ENCODE measurements at places on chromosomes 16 and 17. TPM values are rescaled to one million over a fixed set of nuclear protein-coding genes. Genes with fewer than 3 reads are reported as not detected.

AATF gene
- total RNA-seq = 36.0 TPM

SLFN12L gene
- total RNA-seq = not detected

C16orf89 gene
- total RNA-seq = 0.29 TPM

CNTNAP1 gene
- 32.8 TPM for total RNA-seq

SEPTIN12 gene
- total RNA-seq = not detected

KRT31 gene
- not detected for total RNA-seq

PLCG2 gene
- 0.18 TPM for total RNA-seq

CBLN1 gene
- not detected for total RNA-seq

SLC13A2 gene
- total RNA-seq = not detected

HOXB6 gene
- 11.0 TPM for total RNA-seq

MRPL45 gene
- 37.8 TPM for total RNA-seq

EFCAB13 gene
- total RNA-seq = 0.89 TPM

KRTAP4-5 gene
- total RNA-seq = not detected

PRRT2 gene
- not detected for total RNA-seq

TMEM204 gene
- total RNA-seq = 39.8 TPM

KCNH4 gene
- not detected for total RNA-seq

CCL4L2 gene
- total RNA-seq = not detected

THAP11 gene
- 23.6 TPM for total RNA-seq

NPIPB4 gene
- 3.7 TPM for total RNA-seq

MAP2K6 gene
- 0.89 TPM for total RNA-seq

SLFN13 gene
- total RNA-seq = 0.86 TPM

ZNF287 gene
- total RNA-seq = 5.7 TPM

HOXB9 gene
- 0.71 TPM for total RNA-seq

SPEM1 gene
- not detected for total RNA-seq

GAST gene
- total RNA-seq = not detected

KRTAP4-9 gene
- not detected for total RNA-seq

TEDC2 gene
- 28.8 TPM for total RNA-seq

UNC45B gene
- total RNA-seq = not detected

FAM171A2 gene
- 2.1 TPM for total RNA-seq

CHMP6 gene
- 22.7 TPM for total RNA-seq

QPRT gene
- 219 TPM for total RNA-seq

MYO15A gene
- total RNA-seq = 1.4 TPM

KRT13 gene
- not detected for total RNA-seq

DLG4 gene
- 13.3 TPM for total RNA-seq

MAF gene
- total RNA-seq = 0.58 TPM

KLHL10 gene
- under 0.01 TPM for total RNA-seq

CDH1 gene
- total RNA-seq = not detected

CCT6B gene
- 0.89 TPM for total RNA-seq

TAT gene
- not detected for total RNA-seq

AOC2 gene
- under 0.01 TPM for total RNA-seq

CDH5 gene
- not detected for total RNA-seq

KRT32 gene
- 0.18 TPM for total RNA-seq

TBC1D28 gene
- not detected for total RNA-seq

LRRC37A gene
- total RNA-seq = 1.7 TPM

NXPH3 gene
- total RNA-seq = 3.0 TPM

VPS9D1 gene
- total RNA-seq = 15.6 TPM

KIF19 gene
- total RNA-seq = not detected

TNS4 gene
- under 0.01 TPM for total RNA-seq

Measured in myometrial cell (primary cell).